ENCODE measurements at places on chromosomes 3 and 15.

DNA sequence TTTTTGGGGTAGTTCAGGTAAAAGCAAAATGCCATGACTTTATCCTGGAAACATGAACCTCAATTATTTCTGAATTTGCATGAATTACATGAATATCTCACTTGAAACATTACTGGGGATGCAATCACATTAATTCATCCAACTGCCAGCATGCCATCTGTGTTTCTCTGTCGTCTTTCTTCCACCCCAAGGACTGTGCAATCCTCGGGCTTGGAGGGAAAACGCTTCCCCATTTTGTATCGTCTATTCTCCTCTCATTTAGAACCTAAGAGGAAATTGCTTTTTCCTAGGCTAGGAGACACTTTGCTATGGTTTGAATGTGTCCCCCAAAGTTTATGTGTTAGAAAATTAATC, 109.4 kb downstream of the SQOR start:
- no peak for DNase-seq

DNA sequence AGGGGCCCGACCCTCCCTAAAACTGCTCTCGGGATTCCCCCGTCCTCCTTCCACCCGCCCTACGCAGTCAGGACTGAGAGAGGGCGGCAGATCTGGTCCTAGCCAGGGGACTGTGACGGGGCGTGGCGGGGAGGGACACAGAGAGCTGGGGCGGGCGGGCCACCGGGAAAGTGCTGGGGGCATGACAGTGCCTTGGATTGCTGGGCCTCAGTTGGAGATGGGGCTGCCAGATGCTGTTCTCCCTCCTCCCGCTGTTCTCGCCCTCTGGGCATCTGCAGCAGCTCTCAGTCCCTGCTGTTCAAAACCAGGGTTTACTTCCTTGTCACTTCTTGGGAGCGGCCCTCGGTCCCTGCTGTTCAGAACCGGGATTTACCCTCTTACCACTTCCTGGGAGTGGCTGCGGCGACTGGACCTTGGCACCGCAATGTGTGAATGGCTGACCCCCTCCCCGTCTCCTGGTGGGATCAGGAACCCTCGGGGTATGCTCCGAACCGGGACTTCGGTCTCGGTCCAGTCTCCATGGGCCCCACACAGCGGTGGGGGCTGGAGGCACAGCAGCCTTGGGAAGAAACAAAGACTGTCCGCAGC, 1.8 kb upstream of the RPP25 start:
- no peak for DNase-seq

GRCh38 chr3:125608419-125608818, 13.1 kb upstream of the OSBPL11 start:
- DNase-seq, result no peak

- no peak for DNase-seq
Observed at GRCh38 chr3:140273542-140274195, 338.7 kb downstream of the CLSTN2 start.

- DNase-seq, result no peak
Observed at GRCh38 chr15:81308260-81308659, 15.7 kb downstream of the STARD5 start.

GRCh38 chr15:50137893-50138292, 18.9 kb upstream of the ATP8B4 start:
- no peak for DNase-seq

DNA sequence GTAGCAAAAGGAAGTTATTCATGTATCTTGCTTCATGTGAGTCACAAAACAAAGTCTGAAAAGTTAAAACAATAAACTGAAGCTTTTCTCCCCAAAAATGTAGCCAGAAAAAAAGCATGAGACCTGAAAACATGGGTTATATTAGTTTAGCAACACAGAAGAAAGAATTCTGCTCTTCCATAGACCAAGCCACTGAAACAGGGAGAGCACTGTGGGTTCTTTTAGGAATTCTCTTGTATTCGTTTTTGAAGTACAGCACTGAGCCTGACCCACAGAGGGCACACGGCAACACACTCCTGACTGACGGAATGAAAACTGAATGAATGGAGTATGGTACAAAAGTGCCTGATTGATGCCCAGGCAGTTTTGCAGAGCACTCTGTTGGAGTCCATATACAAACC, 66.6 kb downstream of the TM4SF4 start:
- no peak for DNase-seq

DNA sequence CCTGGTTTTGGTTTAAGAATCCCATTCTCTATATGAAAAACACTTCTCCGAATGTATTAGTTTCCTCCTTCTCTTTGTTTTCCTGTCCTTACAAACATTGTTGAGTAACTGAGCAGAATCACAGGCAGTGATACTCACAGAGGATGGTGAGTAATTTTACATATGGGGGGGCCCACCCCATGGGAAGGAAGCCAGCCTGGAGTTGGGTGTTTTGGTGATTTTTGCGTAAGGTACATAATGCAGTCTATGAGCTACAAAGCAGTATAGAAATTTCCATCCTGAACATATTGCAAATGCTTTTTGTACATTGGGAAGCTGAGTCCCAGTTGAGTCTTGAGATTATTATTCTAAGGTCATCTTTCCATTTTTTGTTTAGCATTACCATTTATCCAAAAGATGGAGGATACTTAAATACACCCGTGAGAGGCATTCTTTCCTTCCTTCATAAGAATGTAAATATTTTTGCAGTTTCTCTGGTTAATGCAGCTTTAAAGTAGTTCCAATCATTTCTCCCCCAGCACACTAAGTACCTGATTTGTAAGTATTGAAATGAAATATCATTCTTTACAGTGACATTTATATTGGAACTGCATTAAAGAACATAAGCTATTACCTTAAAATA, 476.8 kb downstream of the AGBL1 start:
- DNase-seq, result no peak

DNA sequence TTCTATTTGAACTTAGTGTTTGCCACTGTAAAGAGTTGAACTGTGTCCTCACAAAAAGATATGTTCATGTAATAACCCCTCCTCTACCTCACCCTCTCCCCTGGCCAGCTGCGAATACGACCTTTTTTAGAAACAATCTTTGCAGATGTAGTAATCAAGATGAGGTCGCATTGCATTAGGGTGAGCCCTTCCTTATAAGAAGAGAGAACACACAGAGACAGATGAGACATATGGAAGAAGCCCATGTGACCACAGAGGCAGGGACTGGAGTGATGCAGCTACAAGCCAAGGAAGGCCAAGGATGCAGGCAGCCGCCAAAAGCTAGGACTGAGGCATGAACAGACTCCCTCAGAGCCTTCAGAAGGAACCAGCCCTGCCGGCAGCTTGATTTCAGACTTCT, 27.6 kb downstream of the GPR176 start:
- DNase-seq, result no peak

- no peak for DNase-seq
Observed at GRCh38 chr3:193788189-193788991, 195.4 kb downstream of the OPA1 start.
